LoVo (cell line): ENCODE measurements at places on chromosomes 6 and 20.

DNA sequence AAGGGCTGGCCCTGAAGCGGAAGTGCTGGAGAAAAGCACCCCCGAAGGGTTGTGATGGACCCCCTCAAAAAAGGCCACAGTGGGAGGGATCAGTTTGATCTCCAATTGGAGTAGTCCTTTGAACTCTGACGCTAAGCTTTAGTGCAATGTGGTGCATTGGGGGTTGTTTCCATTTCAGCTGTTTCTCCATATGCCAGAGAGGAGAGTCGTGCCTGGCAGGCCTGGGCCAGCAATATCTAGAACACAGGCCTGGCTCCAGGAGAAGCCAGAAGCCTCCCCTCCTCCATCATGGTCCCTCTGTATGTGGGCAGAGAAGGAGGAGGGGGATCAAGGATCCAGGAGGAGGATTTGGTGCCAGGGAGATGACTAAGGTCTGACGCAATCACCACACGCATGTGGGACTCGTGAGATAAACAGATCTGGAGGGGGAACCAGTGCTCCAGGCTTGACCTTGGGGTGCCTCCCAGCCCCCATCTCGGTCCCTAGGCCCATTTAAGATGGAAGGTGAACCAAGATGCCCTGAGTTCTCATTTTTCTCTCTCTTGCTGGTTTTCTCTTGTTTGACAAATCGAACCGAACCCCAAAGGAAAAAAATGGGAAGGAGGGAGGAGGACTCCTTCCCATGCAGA, 517.4 kb upstream of the JARID2 start:
- DNase-seq = no peak

DNA sequence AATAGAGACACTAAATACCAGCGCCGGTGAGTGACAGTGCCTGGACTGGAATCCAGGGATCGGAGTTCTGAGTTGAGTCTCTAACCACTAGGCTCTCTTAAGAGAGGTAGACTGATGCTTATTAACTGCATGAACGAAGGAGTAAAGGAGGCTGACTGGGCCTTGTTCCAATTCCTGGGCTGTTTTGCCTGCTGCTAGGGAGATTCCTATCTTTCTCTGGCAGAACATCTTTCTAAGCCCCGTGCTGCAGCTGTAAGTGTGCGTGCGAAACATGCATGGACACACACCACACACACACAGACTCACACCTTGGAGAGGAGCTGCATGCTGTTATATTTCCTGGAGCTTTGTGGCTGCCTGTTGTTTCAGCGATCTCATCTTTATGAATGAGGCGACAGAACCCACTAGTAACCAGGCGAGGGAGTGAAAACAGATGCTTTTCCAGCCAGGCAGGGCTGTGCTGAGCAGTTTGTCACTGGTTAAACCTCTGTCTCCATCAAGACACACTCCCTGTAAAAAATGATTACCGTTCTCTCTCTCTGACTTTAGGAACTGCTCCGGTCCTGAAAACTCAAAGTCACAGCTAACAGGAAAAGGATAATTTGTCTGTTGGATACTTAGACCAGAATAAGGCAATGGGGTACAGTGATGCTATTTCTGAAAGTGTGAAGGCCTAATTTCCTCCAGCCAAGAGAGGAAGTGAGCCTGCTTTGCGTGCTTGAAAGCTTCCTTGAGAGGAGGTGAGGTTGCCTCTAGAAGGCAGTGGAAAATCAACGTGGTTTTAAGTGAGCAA, 157.4 kb upstream of the ZNF217 start:
- DNase-seq = no peak

- DNase-seq = no peak
These were observed 160.0 kb upstream of the PLN start for GRCh38 chr6:118387921-118388701.

DNA sequence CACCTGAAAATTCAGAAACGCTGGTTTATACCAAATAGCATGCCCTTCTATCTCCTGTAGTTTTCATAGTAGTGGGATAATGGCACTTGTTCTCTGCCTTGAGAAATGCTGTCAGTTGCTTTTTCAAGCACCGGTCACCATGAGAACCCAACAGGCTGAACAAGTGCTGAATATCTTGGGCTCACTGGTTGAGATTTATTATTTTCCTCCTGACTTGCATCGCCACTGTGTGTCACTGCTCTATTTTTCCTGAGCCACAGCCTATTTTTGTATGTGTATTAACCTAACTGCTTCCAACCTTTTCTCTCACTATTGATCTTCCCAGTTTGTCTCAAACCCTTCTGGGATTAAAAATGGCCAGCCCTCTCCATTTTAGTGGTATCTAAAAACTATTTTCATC, 71.9 kb downstream of the OPN5 start:
- no peak for DNase-seq

DNA sequence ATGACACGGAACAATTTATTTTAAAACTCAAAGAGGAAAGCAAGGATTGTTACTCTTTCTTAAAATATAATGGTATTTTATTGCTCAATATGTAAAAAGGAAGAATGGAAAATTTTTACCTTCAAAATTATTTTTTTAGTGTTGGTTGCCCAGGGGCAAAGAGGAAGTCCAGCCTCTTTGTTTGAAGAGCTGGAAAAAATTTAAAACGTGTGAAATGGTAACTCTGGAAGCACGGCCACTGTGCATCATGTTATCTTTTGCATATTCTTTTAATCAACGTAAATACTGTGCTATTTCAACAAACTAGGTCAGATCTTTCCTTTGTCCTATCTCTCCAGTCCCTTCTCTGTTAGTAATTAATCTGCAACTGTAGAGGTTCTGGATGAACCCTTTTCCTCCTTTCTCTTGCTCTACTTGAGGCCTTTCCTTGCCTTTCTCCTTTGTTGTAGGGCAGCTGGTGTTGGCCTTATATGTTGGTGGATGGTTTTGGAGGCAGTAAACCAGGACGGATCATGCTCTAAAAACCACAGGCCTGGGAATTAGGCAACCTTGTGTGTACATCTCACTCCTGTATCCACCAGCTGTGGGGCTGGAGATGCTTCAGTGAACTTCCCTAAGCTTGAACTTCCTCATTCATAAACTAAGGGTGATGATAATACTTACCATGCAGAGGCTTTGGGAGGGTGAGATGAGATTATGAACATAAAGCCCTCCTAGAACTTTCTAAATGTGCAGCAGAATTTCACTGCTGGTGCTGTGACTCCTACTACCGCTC, 143.3 kb downstream of the PRL start:
- DNase-seq = no peak

- DNase-seq = peak; percentile 20
These were observed 38.2 kb downstream of the KIAA1755 start for GRCh38 chr20:38222231-38222922.

GRCh38 chr6:41704028-41704427, 31.4 kb downstream of the TFEB start:
- no peak for DNase-seq

DNA sequence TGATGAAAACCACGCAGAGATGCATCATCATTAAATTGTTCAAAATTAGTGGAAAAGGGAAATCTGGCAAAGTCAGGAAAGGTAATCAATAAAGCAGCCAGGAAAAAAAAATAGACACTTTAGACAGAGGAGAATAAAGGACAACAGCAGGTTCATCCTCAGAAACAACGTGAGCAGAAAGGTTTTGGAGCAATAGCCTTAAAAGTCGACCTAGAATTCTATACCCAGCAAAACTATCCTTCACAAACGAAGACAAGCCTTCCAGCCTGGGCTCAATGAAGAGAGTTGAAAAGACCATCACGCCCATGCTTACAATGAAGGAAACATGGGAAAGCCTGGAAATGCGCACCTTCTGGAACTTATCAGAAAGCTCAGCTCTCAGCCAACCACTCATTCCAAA, 24.7 kb upstream of the CHRNA4 start:
- no peak for DNase-seq

DNA sequence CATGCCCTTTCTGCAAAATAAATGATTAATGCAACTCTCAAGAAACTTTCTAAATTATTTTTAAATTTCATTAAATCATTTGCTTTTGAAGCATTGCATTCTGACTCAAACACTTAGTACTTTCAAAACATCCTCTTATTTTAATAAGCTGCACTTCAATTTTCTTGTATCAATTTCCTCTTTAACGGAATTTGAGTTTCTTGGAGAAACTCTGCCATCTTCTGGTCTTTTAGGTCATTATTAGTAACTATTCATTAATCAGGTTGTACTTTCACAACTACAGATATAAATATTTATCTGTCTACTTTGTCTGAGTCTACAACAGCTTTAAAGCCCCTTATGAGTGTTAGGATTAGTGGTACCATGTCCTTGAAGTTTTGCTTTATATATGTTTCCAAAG, 30.2 kb downstream of the TMX4 start:
- DNase-seq = no peak

GRCh38 chr6:33975661-33976436, 170.0 kb downstream of the GRM4 start:
- DNase-seq = no peak

DNA sequence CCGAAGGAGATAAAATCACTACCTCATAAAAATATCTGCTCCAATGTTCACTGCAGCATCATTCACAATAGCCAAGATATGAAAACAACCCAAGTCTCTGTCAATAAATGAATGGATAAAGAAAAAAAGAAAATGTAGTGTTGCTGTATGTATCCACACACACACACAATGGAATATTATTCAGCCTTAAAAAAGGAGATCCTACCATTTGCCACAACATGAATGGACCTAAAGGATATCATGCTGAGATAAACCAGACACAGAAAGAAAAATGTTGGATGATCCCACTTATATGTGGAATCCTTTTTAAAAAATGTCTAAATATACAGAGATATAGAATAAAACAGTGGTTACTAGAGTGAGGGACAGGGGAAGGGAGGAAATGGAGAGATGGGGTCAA, 192.2 kb upstream of the TAB2 start:
- no peak for DNase-seq

DNA sequence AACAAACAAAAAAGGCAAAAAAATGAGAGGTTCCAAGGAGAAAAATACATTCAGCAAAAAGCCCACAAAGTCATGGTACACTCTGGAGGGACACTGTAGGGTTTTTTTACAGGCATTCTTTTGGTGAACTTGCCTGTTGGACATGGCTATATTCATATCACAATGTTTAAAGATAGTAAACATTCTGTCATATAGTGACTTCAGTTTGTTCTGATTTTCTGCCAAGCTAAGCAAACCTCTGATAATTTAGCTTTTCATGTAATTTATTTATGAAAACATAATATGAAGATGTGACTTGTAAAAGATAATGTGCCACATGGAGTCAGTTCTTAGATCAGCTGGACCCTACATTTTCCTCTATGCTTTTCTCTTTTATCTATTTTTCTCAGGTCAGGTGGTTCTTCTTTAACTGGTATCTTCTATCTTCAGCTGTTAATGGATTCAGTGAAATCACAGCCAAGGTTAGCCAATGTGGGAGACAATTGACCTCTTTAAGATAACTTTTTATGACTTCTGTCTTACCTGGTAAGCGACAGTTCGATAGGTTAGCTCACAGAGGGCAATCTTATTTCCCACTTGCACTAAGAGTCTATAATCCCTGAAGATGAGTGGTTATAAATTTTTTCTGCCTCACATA, 87.9 kb downstream of the ADGRB3 start:
- no peak for DNase-seq

GRCh38 chr20:45970646-45971424, 1.2 kb downstream of the ZNF335 start:
- no peak for DNase-seq

DNA sequence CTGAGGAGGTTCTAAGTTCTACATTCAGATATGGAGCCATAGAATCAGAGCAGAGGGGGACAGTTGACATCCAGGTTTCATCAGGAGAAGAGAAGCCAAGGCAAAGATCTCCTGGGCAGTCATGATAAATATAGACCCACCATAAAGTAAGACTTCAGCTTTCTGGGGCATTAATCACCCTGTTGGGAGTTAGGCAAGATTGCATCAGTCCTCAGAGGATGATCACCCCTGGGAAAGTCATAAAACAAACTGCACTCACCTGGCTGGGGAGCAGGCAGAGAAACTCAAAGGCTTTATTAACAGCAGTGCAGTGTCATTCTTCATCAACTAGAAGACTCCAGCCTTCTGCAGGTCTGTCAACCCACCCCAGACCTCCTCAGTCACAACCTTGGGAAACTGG, 301.3 kb upstream of the JARID2 start:
- peak; percentile 27 for DNase-seq

DNA sequence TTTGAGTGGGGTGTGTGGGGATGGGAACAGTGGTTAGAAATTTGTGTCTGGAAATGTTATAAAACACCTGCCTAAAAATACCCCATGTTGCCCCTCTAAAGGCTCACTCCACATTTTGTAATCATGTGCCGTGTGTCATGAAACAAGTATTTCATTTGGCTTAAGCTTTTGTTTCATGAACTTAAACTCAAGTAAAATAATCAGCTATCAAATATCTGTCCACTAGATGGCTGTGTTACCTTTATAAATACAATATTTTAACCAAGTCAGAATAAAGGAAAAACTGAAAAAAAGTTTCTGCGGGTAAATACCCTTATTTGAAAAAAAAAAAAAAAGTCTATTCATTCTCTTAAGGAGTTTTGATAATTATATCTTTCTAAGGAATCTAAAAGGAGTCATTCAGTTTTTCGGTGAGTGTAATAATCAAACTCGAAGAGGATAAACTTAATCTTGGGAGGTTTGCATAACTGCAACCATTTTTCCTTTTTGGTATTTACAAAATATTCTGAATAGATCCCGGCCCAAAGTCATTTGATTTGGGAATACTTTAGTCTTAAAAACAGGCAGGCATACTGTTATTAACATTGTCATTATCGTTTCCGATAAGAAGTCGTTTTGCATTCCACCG, 29.9 kb upstream of the MTRF1L start:
- peak; percentile 39 for DNase-seq

GRCh38 chr6:143136647-143137046, 76.0 kb downstream of the AIG1 start:
- no peak for DNase-seq

DNA sequence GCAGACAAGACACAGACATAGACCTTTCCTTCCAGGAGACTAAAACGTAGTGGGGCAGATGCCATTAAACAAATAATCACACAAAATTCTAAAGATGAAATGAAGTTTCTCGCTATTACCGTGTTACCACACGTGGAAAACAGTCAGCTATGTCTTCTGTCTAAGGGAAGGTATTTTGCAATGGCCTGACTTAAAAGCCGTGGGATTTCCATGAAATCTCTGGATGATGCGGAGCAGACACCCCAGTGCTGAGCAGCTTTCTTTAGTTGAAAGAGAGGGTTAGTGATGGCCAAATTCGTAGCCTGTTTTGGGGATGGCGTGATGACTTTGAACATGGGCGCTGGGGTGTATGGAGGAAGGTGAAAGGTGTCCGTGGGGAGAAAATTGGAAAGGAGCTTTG, 281.8 kb downstream of the NRN1 start:
- no peak for DNase-seq

DNA sequence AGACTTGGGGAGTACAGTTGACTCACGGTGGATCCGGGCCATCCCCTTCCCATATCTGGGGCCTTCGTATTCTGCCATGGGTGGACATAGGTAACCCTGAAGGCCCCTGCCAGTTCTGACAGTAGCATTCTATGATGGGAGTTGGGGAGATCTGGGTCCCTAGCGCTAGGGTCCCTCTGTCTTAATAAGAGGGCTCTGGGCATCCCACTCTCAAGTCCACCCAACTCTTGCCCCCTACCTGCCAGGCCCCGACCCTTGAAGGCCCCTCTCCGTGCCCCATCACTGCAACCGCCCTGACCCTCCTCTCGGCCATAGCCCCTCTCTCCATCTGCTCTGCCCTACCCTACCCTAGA, 6.5 kb upstream of the CAPN11 start:
- DNase-seq = no peak

GRCh38 chr6:148169706-148170105, 172.9 kb upstream of the SASH1 start:
- DNase-seq = no peak
